ENCODE measurements at places on chromosomes 7 and 10.

DNA sequence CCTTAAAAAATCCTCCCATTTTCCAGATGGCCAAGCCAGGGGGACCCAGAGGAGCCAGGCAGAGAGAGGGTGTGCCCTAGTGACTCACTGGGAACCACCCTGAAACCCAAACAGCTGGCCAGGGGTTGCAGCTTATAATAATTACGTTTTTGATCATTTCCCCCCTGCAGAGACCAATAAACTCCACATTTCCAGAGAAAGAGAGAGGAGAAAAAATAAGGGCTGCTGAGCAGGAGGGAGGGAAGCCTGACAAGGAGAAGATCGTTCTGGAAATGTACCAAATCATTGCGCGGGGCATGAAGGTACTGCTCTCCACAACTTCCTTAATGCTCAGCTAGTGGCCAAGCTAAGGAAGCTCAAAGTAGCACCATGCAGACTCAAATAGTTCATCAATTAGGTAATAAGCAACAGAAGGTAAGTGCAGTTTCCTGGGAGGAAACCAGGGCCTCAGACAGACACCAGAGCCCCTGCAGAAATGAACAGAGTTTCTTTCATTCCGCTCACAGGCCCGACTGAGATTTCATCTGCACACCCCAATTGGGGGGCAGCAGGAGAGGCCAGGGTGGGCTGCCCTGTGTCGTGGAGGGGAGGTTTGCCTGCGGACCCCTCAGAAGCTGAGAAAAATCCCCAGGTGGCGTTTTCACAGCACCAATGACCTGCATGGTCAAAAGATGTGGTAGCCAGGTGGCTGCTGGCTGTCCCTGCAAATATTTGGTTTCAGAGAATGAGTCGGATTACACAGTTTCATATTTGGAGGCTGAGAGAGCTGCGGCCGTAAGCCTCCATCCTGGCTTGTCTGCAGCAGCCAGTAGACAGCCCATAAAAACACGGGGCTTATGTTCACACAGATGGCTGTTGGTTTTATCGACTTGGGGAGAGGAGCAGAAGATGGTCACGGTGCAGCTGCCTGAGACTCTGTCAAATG lies 153.2 kb upstream of the LYZL2 start:
- peak; percentile 89 for DNase-seq

DNA sequence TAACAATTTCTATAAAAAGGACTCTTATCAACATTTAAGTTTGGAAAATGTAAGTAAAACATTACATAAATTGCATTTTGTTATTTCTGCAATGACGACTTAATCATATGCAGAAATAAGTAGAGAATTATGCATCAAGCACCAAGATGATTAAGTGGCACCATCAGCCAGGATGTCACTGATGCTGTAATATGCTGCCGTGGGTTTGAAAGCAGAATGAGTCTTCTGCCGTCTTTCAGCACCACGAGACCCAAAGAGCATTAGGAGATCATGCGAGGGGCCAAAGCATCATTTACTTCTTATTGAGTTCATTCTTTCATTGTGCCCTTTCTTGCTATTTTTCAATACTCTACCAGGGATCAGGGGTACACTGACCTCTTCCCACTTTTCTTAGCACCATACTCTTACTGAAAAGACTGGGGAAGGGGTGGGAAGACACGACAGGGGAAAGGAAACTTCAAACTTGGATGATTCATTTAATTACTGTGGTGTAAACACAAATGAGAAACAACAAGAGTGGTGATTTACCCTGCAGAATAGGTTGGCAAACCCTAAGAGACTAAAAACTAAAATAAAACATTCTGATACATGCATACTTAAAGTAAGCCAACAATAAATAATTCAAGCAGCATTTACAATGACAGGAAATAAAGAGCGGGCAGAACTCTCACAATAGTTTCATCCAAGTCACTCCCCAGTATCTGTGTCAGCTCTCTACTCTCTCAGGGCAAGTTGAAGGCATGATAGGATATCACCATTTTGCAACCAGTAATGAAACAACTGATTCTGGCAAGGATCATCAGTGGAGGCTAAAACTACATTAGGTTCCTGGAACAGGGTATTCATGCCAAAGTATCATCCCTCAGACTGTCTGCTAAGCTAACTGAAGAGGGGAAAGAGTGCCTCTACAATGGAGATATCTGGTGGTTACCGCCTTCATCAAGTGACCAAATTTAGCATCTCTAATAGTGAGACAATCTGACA lies 70.8 kb downstream of the CUL2 start:
- DNase-seq = no peak

GRCh38 chr7:32224276-32224675 lies 154.1 kb upstream of the PDE1C start:
- DNase-seq = no peak

- no peak for DNase-seq
Observed at GRCh38 chr7:106768324-106768751, 96.7 kb upstream of the PIK3CG start.

- DNase-seq = no peak
Observed at GRCh38 chr7:54397836-54398612, 144.2 kb upstream of the VSTM2A start.

All from Kasumi-1 (cell line).